Fibroblast of skin of scalp (primary cell): ENCODE measurements at places on chromosomes 13 and 19.

DNA sequence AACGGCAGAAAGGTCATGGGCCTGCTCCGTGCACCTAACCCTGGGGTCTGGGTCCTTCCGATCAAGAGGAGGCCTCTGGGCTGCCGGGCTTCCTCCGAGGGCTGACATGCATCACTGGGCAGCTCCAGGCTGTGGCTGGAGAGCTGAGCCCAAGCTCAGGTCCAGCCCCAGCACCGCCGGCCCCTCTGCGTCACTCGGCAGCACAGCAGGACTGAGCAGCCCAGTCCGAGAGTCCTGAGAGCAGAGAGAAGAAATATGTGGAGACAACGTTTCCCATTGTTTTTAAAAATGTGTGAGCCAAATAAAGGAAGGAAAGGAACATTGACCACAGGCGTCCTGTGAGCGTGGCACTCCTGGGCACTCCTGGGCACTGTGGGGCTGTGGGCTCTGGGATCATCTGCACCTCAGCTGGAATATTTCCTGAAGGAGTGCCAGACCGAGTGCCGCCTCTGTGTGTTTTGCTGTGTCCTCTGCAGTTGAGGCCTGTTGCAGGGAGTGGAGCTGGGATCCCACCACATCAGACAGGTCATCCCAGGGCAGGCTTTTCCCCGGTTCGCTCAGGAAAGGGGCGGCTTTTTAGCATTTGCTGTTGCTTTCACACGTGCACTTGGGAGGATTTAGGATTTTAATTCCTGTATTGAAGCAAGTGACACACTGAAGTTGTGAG, 37.8 kb upstream of the TFDP1 start:
- DNase-seq, result no peak

DNA sequence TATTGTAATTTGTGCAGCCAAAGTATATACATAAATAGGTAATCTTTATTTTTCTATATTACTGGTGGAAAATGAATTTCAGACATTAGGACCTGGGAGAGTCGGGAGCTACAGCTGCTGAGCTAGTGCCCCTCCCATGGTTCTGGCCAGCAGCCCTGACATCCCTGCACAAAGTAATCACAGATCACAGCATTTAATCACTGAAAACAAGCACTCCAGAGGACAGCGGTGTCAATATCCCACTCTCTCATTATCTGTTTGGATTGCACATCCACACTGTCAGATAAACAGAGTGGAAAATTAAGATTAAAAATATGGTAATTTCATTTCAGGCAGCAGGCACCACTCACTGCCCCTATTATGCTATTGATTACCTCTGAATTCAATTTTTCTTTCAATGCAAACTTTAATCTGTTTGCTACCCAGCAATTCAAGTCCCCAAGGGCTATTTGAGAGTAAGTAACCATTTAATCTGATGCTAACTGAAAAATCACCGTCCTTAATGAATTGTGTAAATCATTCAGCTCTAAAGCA, 254.1 kb upstream of the SOX21 start:
- DNase-seq, result no peak

GRCh38 chr13:96540670-96541069, 450.8 kb downstream of the HS6ST3 start:
- DNase-seq, result no peak

DNA sequence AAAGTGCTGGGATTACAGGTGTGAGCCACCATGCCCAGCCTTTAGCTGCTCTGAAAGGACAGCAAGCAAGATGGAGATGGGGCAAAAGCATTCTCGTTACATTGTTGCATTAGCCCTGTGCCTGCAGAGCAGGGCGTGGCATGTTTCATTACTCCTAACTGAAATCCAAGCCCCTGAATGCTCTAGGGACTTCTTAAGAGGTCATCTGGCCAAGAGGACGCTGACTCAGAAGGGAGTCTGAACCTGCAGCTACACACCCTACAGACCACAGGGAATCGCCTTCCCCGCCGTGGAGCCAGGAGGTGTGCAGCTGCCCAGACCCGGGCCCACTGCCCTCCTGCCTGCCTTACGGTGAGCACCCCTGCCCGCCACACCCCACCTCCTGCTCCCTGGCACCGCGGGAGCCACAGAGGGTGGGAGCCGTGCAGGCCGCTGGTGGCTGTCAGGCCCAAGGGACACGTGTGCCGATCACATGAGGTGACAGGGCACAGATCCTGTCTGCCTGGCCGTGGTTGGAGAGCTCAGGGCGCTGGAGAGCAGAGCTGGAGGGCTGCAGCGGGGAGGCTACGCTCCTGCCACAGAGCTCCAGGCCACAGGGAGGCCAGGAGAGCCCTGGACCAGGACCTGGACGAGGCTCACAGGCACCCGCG, 27.2 kb downstream of the ADPRHL1 start:
- no peak for DNase-seq

- peak; percentile 73 for DNase-seq
Observed at GRCh38 chr13:27556109-27556508, 64.2 kb downstream of the LNX2 start.
